NCI-H2081 treated with DMSO at 0.1 percent for 48 hours (cell line): ENCODE measurements at places on chromosomes 1 and 21.
A peak's percentile ranks its signal among the peaks of the same experiment; 100 is the strongest.

GRCh38 chr1:201291916-201292315 lies 8.6 kb downstream of the PKP1 start:
- no peak for DNase-seq

DNA sequence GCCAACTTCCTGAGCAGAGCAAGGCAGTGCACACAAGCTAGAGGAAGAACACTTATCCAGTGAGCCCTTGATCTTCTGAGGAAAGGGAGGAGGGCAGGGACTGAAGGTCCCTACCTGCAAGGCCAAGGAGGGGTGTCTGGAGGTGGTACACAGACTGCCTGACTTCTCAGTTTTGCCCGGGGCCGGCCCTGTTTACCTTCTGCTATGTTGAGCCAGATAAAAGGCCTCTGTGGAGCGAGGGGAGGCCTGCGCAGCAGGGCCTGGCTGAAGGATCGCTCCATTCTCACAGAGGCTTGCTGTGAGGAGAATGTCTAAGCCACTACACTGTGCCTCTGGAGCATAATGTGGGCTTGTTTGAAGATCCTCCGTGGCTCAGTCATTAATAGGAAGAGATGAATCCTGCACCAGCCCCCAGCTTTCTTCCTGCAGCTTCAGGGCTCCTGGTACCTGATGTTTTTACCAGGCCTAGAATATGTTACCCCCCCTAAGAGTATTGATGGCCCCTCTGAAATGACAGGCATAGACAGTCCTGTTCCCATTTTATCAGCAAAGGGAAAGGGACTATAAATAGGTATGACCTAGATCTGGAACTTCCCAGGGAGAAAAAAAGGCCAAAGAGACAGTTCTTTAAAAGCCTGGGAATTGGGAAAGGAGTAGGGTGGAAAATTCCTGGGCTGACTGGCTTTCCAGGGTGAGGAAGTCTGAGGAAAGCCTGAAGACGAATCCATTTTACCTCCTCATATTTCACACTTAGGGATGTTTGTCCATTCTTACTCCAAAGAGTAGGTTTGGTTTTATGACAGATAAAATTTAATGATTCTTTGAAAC lies 4.7 kb downstream of the POGK start:
- no peak for DNase-seq

DNA sequence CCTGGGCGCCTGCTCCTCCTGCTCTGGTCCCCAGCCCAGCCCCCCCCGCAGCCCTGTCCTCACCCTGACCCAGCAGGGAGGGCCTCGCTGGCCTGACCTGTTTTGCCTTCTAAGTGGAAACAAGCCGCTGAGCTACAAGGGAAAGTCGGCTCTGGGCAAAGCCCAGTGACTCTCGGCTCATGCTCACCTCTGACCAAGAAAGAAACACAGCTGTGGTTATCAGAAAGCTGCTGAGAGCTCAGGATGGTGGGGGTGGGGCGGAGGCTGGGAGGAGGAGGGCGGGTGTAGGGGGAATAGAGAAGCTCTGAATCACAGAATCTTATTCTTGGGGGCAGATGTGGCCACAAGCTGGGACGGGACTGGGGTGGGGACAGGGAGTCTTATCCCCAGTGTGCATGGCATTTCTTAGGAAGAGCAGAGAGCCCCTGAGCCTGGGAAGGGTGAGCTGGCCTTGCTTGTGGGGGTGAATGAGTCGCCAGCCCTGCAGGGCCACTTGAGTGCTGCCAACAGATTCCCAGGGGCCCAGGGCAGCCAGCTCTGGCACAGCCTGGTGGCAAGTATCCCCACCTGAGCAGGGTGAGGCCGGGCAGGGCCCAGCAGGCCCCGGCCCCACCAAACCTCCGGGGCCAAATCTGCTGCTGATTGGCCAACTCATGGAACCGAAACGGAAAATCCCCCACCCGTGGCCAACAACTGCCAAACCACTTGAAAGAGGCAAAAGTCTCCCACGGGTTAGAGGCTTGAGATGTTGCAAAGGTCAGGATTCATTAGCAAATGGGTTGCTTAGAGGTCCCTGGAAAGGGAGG lies 120.6 kb downstream of the SPSB1 start:
- no peak for DNase-seq

DNA sequence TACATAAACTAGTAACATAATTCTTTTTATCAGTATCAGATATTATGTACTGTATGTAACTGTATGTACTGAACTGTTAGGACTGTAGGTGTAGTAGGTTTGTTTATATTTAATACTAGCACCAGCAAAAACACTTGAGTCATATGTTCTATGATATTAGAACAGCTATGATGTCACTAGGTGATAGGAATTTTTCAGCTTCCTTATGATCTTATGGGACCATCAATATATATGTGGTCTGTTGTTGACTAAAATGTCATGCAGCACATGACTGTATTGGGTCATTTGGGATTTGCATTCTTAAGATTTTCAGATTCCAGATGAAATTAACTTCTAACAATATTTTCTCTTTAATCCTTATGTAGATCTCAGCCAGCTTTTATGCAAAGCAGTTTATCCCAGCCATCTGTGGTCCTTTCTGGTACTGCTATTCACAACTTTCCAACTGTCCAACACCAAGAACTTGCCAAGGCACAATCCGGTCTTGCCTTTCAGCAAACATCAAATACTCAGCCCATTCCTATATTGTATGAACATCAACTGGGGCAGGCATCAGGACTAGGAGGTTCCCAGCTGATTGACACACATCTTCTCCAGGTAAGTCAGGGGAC lies 38.3 kb upstream of the MYOCOS start:
- no peak for DNase-seq

DNA sequence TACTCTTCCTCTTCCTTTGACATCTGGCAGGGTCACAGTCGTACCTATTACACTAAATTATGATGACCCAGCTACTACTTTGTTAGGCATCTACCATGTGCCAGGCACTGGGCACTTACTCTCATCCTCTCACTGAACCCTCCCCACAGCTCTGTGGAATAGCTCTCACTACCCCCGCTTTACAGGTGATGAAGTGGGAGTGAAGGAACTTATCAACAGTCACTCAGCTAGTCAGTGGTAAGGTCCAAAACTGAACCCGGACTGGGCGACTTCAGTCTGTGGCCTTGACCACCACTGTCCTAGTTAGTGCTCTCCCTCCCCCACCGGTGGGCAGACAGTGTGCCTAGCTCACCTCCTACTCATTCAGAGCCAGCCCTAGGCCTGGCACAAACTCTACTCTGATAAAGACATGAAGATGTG lies 12.3 kb downstream of the ADGRB2 start:
- no peak for DNase-seq

GRCh38 chr1:119873135-119874015 lies 22.9 kb downstream of the ADAM30 start:
- DNase-seq: no peak

DNA sequence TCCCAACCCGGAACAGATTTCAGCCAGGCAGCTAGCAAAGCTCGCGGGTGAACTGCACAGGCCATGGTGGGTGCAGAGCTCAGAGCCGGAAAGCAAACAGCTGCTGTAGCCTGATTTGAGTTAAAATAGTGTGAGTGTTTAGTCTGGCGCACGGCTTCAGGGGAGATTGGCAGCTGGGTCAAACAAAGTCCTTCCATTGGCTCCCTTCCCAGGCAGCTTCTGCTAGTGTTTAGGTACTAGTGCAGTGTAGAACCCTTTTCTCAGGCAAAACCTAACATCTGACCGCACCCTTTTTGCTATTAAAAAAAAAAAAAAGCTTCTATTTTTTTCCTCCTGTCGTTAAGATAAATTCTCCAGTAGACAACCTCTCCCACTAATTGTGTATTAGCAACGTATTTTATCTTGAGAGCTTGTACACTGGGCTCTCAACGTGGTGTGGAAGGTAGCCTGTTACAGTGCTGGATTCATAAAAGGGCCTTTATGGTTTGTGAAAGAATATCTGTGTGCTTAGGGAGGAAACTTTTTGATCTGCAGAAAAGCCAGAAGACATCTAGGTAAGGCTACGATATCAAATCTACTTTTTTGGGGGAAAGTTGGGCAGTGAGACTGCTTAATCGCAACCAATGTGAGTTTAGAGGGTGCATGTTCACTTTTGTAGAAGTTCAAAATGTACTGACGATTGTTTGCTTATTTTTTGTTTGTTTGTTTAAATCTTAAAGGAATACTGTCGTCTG lies 689.6 kb downstream of the USP25 start:
- DNase-seq: peak; percentile 90
